CD4-positive, alpha-beta T cell treated with Interleukin-15 for 1 hour (primary cell): ENCODE measurements at places on chromosomes 11 and 22.

- DNase-seq = no peak
These were observed 98.5 kb upstream of the CSNK2A3 start for GRCh38 chr11:11451501-11452005.

DNA sequence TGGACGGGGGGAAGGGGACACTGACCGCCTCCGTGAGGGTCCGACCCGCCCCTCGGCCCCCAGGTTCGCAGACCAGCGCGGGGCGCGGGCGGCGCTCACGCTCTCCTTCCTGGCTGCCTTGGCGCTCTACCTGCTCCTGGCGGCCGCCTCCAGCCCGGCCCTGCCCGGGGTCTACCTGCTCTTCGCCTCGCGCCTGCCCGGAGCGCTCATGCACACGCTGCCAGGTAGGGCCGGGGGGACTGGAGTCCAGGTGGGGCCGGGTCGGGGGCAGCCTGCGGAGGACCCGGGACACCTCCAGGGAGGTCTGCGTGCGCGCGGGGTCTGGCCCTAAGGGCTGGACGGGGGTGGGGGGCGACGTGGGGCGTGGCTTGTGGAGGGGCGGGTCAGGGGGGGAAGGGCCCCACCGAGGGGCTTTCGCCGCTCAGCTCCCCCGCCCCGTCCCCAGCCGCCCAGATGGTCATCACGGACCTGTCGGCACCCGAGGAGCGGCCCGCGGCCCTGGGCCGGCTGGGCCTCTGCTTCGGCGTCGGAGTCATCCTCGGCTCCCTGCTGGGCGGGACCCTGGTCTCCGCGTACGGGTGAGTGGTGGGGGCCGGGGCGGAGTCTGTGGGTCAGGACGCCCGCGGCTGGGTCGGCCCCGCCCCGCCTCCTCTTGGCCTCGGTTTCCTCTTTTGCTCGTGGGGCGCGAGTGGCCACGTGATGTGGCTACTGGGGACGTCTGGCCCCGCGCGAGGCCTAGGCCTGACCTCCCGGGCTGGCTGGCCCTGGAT is 19.9 kb downstream of the PHLDA2 start:
- no peak for DNase-seq

GRCh38 chr11:10122326-10123197 is 171.5 kb downstream of the SBF2 start:
- no peak for DNase-seq

GRCh38 chr11:73184953-73185671 is 33.0 kb upstream of the P2RY2 start:
- peak; percentile 51 for DNase-seq
